Fibroblast of the aortic adventitia (primary cell): ENCODE measurements at places on chromosomes 6 and 20. TPM values are rescaled to one million over a fixed set of nuclear protein-coding genes. Genes with fewer than 3 reads are reported as not detected.

The ANGPT4 gene
- not detected in 2 replicates for total RNA-seq

The ISM1 gene
- total RNA-seq: 1.1 TPM in 1 of 2 replicates, not detected in the other

The TAGAP gene
- total RNA-seq: not detected in 2 replicates

The TFAP2D gene
- total RNA-seq: 5.1 TPM in 1 of 2 replicates, not detected in the other

DNA sequence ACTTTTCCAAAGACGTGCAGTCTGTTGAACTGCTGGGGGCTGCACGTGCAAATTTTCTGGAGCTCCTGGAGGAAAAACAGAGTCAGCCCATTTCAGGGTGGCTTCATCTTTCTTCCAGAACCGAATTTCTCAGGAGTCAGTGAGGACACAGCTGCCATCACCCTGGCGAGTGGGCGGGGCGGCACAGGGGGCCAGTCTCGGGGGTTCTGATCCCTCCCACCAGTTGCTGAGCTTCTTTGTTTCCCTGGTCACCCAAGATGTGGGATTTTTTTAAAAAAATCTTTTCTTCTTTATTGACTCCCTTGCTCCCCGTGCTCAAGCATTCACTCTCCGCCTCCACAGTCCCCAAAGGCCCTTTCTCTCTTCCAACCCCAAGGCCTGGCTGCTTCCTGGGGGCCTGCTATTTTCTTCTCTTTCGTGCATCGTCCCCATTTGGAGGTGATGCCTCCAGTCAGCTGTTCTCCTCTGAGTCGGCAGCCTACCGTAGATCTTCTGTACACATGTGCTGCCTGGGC, 8.9 kb downstream of the C6orf118 start:
- DNase-seq: no peak

GRCh38 chr6:57019434-57019833, 27.1 kb upstream of the KIAA1586 start:
- no peak for DNase-seq

- no peak for DNase-seq
Observed at GRCh38 chr6:45148278-45148677, 179.9 kb upstream of the RUNX2 start.

GRCh38 chr20:23138226-23138625, 52.1 kb upstream of the CD93 start:
- DNase-seq: no peak

DNA sequence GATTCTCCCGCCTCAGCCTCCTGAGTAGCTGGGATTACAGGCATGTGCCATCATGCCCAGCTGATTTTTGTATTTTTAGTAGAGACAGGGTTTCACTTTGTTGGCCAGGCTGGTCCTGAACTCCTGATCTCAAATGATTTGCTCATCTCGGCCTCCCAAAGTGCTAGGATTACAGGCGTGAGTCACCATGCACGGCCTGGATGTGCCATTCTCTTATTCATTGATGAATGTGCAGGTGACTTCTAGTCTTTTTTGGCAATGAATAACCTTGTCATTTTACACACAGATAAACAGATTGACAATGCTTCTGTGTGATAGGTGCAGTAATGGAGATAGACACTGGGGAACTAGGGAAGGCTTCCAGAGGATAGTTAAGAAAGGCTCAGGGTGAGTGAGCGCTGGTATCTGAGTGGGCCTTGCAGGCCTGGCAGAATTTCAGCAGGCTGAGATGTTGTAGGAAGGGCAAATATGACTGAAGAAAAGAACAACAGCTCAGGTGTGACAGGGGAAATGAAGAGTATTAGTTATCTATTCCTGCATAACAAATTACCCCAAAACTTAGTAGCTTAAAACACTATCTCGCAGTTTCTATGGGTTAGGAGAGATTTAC, 23.3 kb downstream of the PPARD start:
- no peak for DNase-seq

DNA sequence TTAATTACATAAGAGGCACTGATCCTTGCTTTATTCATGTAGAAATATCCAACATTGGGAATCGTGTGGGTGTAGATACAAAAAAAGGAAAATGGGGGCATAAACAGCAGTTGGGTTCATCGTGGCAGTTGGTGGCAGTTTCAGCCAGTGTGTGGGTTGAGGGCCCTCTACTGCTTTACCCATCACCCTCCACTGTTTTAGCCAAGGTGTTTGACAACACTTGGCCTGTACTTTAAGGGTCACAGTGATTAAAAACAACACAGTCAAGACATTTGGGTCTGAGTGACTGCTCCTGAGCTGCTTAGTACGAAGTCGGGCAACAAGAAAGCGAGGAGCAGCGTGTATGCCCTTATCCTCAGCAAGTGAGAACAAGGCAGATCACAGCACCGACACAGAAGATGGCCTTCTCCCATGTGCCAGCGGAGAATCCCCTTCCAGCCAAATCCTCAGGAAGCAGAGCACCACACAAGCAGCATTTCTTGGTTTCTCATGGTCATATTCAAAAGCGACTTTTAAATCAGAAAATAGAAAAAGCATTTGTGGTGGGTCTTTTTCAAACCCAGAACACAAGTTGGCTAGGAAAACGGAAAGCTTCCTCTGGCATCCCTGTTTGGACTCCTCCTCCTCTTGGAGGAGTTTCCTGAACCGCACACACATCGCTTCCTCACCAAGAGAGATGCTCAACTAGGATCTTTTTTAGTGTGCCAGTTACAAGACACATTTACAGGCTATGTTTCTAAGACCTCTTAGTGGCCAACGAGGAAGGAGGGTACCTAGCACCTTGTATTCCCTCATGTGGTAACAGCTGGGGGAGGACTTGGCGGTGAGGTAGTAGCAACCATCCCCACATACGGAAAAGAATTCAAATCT, 23.5 kb downstream of the EIF2S2 start:
- DNase-seq: no peak

DNA sequence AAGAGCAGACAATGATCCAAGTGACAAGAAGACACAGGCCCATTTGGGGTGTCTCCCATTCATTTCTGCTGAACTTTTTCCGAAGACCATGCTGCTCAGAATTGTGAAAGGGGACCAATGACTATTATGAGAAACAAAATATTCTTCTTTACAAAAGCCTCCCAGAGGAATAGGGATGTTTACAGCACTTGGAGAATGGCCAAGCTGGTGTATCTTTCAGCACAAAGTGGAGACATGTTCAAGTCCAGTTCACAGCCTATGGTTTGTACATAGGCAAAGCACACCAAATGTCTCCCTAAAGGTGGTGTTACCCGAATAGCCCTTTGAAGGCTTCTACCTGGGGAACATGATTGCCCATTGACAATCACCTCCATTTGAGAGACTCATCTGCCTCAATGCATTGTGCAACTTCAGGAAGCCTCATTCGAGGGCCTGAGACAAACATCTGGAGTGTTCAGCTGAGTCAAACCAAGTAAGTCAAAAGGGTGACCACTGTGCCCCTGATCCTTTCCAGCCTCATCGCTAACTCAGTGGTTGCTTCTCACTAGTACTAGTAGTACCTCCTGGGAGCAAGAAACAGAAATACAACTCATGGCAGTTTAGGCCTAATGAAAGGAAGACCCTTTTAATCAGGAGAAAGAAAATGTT, 451.0 kb upstream of the MARCKS start:
- no peak for DNase-seq

DNA sequence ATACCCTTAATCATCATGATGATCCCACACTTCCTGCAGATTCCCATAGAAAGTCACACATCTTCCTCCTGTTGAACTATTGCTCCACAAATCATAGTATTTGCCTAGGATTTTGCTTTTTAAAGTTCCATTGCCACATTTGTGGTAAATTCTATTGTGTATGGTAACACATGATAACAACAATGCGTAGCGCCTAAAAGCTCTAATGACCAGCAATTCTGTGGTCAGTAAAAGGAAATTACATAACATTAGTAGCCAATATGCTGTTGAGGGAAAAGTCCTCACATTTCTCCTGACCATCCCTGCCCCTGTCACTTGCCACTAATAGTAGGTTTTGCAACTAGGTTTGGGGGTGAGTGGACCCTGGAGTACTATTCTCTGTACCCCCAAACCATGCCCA, 31.8 kb upstream of the PDE7B start:
- no peak for DNase-seq

DNA sequence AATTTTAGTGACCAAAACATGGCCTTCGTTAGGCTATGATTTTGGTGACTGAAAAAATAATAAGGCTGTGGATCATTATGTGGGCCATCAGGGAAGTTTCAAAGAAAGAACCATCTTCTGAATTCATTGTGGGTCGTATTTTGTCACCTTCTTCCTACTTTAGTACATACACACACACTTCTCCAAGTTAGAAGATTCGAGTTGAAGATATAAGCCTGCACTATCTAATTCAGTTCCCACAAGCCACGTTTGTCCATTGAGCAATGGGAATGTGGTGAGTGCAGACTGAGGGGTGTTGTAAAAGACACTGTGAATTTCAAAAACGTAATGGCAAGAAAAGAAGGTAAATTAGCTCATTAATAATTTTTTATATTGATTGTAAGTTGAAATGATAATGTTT, 766.0 kb downstream of the KIF16B start:
- no peak for DNase-seq
